Activated CD8-positive, alpha-beta memory T cell treated with anti-CD3 and anti-CD28 coated beads, Interleukin-2, amount 50 U/mL, for 48 hours (primary cell): ENCODE measurements at places on chromosomes 6 and 20.

DNA sequence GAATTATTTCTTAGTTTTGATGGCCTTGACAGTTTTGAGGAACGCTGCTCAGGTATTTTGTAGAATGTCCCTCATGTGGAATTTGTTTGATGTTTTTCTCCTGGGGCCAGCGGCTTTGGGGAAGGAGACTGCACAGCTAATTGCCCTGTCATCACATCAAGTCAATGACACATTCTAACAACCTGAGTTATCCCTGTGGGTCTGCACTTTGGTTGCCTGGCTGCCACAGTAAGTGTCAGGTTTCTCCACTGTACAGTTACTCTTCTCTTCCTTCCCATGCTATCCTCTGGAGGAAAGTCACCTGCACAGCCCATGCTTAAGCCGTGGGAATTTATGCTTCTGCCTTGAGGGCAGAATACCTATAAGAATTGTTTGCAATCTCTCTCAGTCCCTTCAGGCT is 1.4 kb upstream of the TREML4 start:
- DNase-seq: no peak

- DNase-seq: no peak
Observed at GRCh38 chr6:139173172-139173571, 38.3 kb downstream of the HECA start.

DNA sequence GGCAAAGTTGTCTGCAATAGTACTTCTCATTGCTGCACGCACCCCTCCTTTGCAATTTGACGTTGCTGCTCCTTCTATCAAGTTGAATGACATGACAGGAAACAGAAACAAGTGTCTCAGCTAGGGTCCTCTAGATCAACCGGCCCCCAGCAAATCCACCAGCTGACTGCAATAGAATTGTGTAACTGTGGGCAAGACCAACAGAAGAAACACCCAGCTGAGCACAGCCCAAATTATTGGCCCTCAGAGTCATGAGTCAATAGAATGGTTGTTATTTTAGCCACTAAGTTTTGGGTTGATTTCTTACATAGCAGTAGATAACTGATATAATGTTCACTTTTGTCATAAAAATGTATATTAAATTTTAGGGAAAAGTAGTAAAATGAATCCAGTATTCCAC is 202.7 kb downstream of the MAFB start:
- no peak for DNase-seq

DNA sequence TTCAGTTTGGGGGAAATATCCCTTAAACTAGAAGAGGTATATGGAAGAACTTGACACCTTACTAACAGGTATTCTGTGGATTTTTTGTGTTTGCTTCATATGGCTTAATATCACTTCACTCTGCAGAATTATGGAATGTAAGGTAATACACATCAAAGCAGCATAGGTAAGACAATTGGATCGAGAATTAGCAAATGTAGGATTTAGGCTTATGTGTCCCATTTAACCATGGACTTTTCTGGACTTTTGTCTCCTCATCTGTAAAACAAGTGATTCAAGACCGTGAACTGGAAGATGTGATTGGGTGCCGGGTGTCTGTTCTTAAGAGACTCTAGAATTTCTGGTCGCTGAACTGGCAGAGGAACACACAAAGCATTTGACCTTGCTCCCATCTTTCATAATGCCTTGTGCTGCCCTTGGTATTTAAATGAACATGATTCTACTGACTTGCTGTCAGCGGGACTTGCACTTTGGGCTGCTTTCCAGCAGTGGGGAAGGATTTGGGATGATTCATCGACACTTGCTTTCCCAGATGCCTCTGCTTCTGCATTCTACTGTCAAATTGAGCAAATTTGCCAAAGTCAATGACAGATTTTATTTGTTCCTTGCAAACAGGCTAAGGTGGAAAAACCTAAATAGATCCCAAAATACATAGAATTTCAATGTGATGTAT is 199.8 kb downstream of the PLCB1 start:
- DNase-seq: no peak

DNA sequence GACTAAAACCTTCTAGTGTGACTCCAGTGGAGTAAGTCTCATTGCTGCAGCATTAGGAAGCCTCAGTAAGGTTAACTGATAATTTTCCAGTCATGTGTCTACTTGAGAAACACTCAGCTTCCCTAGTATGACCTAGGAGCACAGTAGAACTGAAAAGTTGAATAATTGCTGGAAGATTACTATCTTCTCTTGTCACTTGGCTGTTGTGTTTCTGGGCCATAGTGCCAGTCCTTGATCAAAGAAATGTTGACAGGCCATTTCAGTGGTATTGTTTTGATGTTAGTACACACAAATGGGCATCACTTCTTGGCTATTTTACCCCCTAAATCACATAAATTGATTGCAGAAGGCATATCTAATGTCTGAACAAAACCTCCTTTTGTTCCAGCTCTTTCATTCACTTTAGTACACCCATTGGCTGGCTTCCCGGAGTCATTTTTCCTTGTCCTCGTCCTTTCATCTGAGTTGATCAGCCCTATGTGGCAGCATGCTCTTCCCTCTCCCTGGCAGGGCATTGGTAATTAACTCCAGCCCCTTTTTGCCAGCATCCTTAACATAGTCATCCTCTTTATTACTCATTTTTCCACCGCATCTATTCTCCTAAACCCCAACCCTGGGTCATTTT is 6.0 kb downstream of the ENPP3 start:
- no peak for DNase-seq

- DNase-seq: no peak
Observed at GRCh38 chr20:3483784-3484183, 13.0 kb downstream of the ATRN start.

GRCh38 chr6:150006961-150007464 is 18.3 kb downstream of the RAET1L start:
- peak; percentile 69 for DNase-seq

DNA sequence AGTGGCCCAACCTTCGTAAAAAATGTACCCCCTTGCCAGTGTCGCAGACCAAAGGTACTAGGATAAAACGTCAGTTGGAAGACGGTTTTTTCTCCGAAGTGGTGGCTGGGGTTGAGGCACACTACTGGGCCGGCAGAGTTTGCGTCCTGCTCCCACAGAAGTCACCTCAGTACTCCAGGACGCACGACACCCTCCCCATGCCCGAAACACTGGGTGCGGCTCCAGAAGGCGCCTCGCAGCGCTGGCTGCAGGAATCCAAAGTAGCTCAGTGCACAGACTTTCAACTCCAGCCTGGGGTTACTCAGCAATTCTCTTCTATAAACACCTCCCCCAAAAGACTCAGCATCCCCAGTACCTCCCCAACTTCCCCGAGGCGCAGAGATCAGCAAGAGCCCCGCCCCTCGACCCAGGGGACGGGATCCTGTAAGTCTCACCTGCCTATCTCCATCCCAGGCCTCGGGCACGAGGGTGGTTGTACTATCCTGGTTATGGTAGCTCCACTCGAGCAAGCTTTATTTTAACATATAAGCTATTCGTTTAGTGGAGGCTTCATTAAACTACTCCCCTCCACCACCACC is 88.2 kb downstream of the ZFP64 start:
- peak; percentile 61 for DNase-seq

- no peak for DNase-seq
Observed at GRCh38 chr6:36769676-36770499, 69.4 kb downstream of the CPNE5 start.

GRCh38 chr6:136562211-136562610 is 12.0 kb upstream of the MAP7 start:
- no peak for DNase-seq

DNA sequence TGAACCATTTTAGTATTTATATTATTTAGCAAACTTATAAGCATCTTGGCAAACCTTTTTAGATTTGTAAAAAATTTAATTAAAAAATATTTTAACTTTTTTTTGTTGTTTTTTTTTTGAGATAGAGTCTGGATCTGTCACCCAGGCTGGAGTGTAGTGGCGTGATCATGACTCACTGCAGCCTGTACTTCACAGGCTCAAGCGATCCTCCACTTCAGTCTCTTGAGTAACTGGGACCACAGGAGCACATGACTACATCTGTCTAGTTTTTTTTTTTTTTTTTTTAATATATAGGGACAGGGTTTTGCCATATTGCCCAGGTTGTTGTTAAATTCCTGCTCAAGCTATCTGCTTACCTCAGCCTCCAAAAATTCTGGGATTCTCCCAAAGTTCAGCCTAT is 161.1 kb downstream of the EYS start:
- no peak for DNase-seq

GRCh38 chr20:433300-433975 is 25.3 kb downstream of the RBCK1 start:
- DNase-seq: peak; percentile 79

DNA sequence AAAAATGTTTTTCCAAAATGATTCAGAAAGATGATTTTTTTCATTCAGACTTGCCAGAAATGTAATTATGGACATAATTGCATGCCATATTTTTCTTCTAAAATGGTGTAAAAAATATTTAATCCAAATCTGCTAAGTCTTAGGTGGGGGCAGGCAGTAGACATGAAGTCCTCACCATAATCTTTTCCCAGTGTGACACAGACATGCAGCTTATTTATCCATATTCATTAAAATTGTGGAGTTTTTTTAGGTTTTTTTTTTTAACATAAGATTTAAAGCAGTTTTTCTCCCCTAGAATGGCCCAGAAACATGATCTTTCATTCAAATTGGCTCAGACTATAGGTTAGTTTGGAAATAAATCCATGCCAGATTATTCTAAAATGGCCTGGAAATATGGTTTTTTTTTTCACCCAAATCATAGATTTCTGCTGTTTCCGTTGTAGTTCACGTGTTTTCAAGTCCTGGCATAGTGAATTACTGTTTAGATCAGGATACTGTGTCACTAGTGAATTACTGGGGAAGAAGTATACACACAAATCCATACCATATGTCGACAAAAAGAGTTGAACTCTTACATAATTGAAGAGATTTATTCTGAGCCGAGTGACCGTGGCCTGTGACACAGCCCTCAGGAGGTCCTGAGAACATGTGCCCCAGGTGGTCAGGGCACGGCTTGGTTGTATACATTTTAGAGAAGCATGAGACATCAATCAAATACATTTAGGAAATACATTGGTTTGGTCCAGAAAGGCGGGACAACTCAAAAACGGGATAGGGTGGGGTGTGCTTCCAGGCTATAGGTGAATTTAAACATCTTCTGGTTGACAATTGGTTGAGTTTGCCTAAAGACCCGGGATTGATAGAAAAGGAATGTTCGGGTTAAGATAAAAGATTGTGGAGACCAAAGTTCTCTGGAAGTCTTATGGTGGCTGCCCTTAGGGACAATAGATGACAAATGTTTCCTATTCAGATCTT is 33.9 kb downstream of the ZNF133 start:
- DNase-seq: no peak

- no peak for DNase-seq
Observed at GRCh38 chr6:54515713-54516112, 207.5 kb downstream of the TINAG start.

DNA sequence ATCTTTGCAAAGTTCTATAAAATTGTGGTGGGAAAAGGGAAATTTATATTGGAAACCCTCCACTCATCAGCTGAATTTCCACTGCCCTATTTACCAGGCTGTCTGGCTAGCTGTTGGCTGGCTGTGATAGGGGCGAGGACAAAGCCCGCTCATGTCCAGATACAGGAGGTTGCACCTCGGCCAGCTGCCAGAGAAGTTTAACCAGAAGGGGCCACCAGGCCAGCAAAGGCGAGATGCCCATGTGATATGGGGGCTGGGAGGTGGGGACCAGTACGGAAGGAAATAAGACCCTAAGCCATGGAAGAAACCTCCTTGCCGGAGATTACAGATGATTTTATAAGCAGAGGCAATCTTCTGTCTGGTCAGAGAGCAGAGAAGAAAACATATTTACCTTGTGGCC is 143.8 kb downstream of the FNDC1 start:
- no peak for DNase-seq

GRCh38 chr20:11378252-11378651 is 539.4 kb upstream of the BTBD3 start:
- DNase-seq: no peak

DNA sequence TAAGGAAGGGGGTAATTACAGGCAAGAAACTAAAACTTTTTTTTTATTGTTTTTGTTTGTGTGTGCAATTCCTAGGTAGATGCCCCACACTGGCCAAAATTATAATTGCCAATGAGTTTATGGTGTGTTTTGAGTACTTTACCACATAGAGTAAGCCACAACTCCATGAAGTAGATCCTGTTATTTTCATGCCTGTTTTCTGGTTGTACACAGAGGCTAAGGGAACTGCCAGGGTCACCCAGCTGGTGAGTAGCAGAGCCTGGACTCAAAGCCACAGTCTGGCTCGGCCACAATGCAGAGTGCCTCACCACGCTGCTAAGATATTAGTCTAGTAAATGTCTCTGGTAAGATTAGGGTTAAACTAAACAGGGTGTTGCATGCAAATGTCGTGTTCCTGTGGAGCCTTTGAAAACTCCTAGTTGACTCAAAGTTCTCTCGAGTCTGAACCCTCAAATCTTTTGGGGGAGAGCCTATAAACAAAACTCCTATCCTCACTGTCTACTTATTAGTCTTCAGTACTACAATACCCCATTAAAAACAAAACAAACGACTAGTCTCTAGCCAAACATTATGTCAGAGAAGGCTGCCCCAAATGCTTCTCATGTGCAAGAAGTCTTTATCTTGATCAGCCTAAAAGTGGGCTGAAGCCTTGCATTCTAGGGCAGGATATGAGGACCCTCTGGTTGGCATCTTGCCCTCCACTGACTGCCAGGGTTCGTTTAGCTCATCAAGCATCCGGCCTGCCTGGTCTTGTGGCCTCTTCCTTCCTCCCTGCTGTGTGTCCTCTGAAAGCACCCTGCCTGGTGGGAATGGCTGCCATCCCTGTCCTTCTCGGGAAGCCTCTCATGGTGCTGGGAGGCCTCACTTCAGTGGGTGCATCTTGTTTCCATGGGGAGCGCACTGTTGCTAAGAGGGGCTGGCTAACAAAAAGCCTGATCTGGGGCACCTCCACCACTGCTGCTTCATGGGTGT is 4.2 kb downstream of the DUSP22 start:
- no peak for DNase-seq

- DNase-seq: no peak
Observed at GRCh38 chr20:17873410-17874270, 95.0 kb downstream of the SNX5 start.

GRCh38 chr6:106648651-106649308 is 19.4 kb downstream of the QRSL1 start:
- no peak for DNase-seq

DNA sequence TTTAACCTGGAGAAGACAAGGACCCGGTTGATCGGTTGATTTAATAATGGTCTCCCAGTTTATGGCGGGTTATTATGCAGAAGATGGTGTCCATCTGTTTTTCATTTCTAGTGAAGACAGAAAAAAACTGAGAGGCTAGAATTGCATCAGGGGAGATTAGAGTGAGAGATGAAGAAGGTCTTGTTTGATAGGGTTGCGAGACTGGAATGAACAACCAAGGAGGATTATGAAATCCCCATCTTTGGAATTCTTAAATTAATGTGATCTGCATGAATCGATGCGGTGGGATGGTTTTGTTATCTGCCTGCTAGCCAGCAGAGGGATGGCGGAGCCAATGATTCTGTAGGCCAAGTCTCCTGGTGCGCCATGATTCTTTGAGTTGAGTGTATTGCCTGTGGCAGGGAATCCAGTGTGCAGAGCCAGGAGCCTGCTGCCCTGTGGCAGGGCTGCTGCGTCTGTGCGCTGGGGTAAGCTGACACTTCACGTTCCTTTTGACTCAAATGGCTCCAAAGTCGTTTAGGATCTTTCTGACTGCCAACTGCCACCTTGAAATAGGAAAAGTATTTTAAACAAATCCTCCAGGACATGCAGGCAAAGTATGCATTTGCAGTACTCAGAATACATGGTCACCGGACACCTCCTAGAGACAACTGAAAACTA is 200.1 kb downstream of the CLIC5 start:
- DNase-seq: no peak
